Activated T-helper 17 cell treated with anti-CD3 and anti-CD28 coated beads, Interleukin-2, amount 50 U/mL, for 72 hours (primary cell): ENCODE measurements at places on chromosomes 2 and 18. TPM values are rescaled to one million over a fixed set of nuclear protein-coding genes. Genes with fewer than 3 reads are reported as not detected.

CRYBA2 gene
- total RNA-seq = not detected

UGT1A4 gene
- total RNA-seq = not detected

GRCh38 chr2:86027922-86028765 is 77.5 kb downstream of the POLR1A start:
- ATAC-seq = no peak

GRCh38 chr2:218927876-218928275 is 31.6 kb upstream of the CDK5R2 start:
- no peak for ATAC-seq
